Activated effector memory CD4-positive, alpha-beta T cell treated with anti-CD3 and anti-CD28 coated beads, Interleukin-2, amount 50 U/mL, for 16 hours (primary cell): ENCODE measurements at places on chromosomes 13 and 19.

DNA sequence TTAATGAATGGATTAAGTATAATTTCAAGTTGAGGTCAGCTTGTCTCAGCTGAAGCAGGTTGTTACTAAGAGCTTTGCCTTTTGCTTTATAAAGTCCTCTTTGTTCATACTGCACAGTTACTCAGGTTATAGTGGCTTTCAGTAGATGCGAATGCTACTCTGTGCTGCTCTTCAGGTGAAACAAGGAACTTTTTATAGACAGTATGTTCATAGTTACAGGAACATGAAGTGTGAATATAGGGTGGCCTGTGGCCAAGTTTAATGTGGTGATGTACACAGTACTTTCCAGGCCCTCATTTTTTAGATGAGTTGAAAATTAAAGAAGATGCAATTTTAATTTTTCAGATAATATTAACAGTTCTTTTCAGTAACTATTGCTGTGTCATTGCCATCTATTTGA is 20.8 kb downstream of the SUGT1 start:
- no peak for DNase-seq

- peak; percentile 83 for DNase-seq
Observed at GRCh38 chr19:3142292-3142670, 6.4 kb downstream of the GNA15 start.

DNA sequence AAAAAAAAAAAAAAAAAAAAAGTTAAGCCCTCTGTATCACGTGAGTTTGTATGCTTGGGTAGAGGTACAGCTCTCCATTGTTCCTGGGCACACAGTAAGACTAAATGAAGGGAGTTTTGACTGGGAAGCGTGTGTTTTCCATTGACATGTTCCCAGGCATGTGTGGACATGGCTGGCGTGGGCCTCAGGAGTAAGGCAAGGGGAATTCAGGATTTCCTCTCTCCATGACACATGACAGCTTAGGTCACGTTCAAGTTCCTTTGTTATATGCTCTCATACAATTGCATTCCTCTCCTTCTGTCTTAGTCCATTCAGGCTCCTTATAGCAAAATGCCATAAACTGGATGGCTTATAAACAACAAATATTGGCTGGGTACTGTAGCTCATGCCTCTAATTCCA is 17.1 kb upstream of the MAP3K10 start:
- no peak for DNase-seq

DNA sequence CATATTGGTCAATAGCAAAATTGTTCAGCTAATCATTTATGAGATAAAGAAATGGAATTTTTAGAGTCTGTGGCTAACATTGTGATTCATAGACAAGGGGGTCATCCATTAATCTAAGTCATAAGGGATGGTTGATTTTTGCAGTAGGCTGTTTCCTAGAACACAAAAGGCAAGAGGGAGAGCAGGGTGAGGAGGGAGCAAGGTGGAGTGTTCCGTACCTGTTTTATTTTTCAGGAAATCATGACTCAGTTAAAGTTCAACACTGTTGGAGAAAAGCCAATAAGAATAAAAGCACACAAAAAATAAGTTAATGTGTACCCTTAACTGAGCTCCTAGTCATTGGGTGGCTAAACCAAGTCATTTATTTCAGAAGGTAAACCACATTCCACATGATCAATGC is 512.4 kb upstream of the ATXN8OS start:
- no peak for DNase-seq

- no peak for DNase-seq
Observed at GRCh38 chr19:15595069-15595468, 19.9 kb upstream of the CYP4F8 start.

GRCh38 chr13:37473035-37473434 is 125.5 kb downstream of the POSTN start:
- DNase-seq = no peak

GRCh38 chr19:38799104-38799503 is 10.1 kb downstream of the LGALS7B start:
- no peak for DNase-seq

- no peak for DNase-seq
Observed at GRCh38 chr13:114259374-114259773, 22.0 kb upstream of the UPF3A start.
